ENCODE measurements at places on chromosomes 6 and 20.

DNA sequence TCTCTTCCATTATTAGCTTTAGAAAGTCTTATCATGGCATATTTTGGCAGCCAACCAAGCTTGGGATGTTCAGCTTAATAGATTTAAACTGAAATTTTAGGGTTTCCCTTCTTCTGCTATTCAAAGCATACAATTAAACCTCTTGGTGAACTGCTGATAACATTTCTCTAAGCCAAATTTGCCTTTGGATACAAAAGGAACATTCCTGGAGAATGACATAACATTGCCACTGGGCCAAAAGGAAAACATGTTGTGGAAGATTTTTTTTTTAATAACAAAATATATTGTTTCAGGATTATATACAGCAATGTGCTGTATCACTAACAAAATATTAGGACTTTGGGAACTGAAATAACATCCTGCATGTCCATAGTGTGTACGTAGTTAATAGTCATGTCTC, 215.1 kb upstream of the TBX18 start:
- no peak for DNase-seq

DNA sequence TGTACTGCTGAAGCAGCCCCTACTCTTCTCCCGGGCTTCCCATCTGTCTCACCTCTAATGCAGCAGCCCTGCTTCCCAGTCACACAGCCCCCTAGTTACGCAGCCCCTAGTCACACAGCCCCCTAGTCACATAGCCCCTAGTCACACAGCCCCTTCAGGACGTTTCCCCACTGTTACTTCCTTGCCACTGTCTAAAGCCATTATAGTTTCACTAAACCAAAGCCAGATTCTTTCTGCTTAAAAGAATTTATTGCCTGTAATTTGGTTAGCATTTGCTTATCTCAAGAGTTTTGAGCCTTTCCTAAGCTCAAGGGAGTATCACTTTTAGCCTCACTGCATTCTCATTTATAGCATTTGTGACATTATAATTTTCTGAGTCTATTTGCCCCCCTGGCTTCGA, 127.9 kb downstream of the LMBRD1 start:
- DNase-seq, result no peak

GRCh38 chr6:40550202-40551101, 36.7 kb downstream of the LRFN2 start:
- no peak for DNase-seq

DNA sequence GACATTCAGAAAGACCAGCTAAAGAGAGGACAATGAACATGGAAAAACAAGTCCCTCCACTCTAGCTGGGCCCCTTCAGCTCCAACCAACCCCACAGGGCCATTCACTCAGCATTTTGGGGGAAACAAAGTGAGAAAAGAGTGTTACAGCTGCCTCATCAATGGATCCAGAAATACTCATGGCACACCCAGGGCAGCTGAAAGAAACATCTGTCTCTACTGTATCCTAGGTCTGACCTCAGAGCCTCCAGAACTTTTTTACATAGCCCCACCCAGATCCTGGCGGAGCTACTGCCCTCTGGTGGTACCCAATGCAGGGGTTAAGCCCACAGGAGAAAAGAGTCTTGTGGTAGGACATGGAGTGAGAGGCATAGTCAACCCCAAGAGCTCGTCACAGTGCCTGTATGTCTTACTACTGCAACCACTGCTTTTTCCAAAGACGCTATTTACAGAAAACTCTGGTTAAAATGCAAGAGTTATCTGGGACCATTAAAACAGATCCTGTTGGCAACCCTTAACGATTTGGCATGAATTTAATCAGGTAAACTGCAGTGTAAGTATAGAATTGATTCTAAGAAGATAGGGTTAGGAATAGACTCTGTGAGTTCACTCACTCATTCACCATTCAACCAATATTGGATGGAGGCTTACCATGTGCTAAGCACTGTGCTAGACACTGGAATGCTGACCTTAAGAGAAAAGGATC, 37.4 kb upstream of the FAM83C start:
- no peak for DNase-seq

GRCh38 chr20:64222851-64223525, 32.6 kb upstream of the PCMTD2 start:
- no peak for DNase-seq

DNA sequence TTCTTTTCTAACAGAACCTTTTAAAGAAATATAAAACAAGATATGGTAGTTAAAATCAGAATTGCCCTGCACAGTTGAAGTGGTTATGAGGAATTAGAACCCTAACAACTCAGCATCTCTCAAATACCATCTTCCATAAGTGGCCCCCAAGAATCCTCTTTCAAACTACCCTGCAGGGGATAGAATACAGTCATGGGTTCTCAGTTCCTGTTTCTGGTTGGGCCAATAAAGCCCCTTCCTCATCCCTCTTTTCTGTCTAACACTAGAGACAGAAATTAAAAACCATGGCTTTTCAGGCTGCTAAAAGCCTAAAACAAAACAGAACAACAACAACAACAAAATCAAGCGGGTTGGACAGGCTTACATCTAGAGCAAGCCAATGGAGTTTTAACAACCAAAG, 6.7 kb upstream of the LCA5 start:
- no peak for DNase-seq

- no peak for DNase-seq
Measured at GRCh38 chr6:91497770-91498169, 910.9 kb upstream of the MAP3K7 start.

- no peak for DNase-seq
Measured at GRCh38 chr20:9581509-9581908, 67.1 kb downstream of the LAMP5 start.

GRCh38 chr20:15555913-15556312, 1017.3 kb downstream of the KIF16B start:
- DNase-seq, result no peak

DNA sequence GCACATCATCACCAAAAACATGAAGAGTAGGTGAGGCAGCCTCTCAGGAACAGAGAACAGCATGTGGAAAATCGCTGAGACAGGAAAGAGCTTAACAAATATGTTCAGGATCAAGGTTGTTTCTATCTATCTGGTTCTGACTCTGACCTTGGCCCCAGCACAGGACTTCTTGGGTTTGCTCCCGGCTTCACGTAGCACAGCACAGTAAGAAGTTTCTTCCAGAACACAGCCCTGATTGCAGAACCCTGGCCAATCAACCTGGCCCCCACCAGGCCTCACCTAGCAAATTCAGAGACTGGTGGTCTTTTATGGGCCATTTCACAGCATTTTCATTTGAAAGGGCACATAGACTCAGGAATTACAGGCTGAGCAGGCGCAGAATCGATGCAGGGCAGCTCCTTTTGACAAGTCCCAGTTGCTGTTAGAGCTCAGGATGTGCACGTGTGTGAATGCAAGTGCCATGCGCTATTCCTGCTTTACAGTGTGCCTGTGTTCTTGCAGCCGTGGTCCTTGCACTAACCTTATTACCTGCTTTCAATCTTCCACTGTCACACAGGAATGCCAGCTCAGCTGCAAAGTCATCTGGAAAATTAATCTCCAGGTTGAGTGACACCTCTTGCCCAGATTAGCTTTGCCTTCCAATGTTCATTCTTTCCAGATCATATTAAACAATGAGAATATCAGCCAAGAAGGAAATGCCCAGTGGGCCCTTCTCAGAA, 100.5 kb upstream of the SLC2A12 start:
- no peak for DNase-seq

GRCh38 chr6:117404548-117404947, 21.2 kb downstream of the ROS1 start:
- DNase-seq, result no peak

DNA sequence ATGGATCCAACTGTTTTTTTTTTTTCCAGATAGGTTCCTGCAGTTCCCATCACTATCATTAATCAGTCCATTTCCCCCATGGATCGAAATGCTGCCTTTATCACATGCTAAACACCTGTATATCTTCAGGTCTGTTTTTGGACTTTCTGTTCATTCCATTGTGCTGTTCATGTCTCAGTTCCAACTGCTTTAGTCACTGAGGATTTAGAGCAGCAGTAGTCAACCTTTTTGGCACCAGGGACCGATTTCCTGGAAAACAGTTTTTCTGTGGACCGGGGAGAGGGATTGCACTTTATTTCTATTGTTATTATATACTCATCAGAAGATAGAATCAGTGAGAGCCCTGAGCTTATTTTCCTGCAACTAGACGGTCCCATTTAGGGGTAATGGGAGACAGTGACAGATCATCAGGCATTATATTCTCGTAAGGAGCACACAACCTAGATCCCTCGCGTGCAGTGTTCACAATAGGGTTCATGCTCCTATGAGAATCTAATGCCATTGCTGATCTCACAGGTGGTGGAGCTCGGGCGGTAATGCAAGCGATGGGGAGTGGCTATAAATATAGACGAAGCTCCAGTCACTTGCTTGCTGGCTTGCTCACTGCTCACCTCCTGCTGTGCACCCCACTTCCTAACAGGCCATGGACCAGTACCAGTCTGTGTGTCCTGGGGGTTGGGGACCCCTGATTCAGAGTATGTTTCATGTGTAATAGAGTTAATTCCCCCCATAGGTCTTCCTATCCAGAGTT, 46.0 kb downstream of the CAP2 start:
- DNase-seq, result no peak

GRCh38 chr20:48453477-48454093, 374.2 kb downstream of the PREX1 start:
- no peak for DNase-seq

- no peak for DNase-seq
Measured at GRCh38 chr20:8076306-8077136, 55.5 kb upstream of the PLCB1 start.

DNA sequence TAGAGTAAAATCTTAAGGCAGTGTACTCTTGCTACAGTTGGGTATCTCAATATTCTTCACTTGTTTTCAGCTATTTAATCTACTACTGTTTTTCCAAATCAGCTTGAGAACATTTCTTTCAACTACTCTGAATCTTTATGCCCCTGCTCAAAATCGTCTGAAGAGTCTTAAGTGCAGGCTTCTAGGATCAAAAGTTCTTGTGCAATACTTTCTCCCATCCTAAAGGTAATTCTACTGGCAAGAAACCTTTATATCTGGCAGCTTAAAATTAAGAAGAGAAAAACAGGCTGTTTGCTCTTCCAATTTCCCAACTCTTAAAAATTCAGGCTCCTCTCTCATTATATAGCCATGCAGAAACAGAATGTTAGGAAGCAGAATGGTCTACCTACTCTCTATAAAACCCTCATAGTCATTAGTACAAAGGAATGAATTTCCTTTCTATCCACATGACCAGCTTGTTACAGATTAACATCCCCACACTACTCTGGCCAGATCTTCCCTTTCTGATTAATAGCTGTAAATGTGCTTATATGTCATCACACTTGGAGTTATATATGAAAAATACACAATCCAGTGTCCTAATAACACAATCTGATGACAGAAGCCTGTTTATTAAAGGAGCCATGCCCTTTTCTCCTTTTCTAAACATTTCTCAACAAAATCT, 122.2 kb upstream of the FAM184A start:
- DNase-seq, result no peak

- DNase-seq, result no peak
Measured at GRCh38 chr6:30779850-30780641, 35.7 kb upstream of the IER3 start.

DNA sequence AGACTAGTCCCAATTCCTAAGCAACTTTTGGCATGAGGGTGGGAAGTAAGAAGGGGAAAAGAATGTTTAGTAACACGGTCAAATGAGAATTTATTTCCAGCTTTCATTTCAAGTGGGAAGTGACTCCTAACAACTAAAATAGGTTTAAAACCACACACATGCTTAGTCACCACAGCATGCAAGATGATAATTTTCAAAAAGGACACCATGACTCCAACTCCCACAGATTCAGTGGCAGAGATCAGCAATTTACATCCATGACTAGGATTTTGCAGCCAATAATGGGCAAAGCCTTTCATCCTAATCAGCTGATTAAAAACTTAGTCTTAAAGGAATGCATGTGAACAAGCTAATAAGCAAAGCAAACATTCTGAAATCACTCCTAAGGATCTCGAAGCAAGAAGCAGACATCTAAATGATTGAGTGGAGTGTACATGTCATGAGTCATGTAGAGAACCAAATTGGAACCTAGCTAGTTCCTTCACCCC, 48.1 kb upstream of the GCLC start:
- no peak for DNase-seq

GRCh38 chr6:7669742-7670141, 56.2 kb upstream of the BMP6 start:
- no peak for DNase-seq
